ENCODE measurements at places on chromosomes 11 and 22.

DNA sequence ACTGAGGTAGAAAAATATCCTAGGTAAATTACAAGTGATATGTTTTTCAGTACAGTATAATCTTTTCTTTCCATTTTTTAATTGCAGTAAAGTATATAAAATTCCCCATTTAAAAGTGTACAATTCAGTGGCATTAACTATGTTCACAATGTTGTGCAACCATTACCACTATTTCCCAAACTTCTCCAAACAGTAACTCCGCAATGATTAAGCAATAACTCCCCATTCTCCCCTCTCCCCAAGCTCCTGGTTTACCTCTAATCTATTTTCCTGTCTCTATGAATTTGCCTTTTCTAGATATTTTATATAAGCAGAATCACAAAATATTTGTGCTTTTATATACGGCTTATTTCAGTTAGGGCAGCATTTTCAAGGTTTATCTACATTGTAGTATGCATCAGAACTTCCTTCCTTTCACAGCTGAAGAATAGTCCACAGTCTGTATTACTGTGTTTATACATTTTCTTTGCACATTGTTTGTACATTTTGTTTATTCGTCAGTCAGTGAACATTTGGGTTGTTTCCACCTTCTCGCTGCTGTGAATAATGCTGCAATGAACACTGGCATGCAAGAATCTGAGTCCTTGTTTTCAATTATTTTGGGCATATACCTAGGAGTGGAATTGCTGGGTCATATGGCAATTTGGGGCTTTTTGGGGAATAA, 110.7 kb downstream of the RPL27A start:
- DNase-seq, result peak; percentile 41

DNA sequence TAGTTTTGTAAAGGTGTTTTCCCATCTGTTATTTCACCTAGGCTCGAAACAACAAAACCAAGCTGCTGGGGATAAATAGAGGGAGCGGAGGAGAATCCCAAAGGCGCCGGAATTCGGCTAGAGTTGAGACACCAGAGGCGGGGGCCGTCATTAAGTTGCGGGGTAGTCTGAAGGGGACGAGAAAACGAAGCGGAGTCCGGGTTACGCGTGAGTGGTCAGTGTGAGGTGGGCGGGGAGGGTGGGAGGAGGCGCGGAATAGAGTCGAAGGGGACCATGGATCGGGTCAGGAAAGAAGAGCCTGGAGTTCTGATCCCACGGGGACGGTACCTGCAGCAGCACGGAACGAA, 361 bp downstream of the SRPRA start:
- DNase-seq, result no peak

DNA sequence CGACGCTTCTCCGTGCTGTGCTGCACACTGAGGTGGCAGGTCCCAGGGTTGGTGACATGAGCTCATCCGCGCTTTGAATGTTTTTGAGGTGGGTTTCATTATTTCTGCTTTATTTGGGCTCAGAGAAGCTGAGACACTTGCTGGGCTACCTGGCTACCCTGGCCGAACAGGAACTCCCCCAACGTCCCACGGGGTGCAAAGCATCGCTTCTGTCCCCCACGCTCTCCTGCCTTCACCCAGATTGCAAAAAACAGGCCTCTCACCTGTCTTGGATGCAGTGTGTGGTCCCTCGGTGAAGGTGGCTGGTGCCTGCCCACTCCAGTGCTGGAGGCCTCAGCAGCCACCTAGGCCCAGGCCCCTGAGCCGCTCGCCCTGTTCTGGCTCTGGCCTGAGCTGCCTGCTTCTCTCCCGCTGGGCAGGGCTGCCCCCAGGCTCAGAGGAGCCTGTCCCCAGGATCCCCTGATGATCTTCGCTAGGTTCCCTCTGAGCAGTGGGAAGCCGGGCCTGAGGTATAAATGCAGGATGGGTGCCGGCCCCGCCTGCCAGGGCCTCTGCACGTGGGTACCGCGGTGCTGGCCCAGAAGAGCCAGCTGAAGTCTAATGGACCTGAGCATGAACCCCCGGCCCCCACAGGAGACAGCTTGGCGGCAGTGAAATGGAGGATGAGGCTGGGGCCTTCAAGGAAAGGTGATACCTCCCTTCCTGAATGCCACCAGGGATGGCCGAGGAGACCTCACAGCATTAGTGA, 15.8 kb upstream of the MRGPRD start:
- no peak for DNase-seq

- DNase-seq, result no peak
Measured at GRCh38 chr22:43487311-43488030, 75.7 kb downstream of the MPPED1 start.

GRCh38 chr22:21959274-21960074, 6.8 kb upstream of the PPM1F start:
- no peak for DNase-seq

GRCh38 chr11:130675371-130675821, 227.0 kb downstream of the ADAMTS15 start:
- DNase-seq, result no peak

- no peak for DNase-seq
Measured at GRCh38 chr11:125398994-125399640, 96.9 kb downstream of the FEZ1 start.

DNA sequence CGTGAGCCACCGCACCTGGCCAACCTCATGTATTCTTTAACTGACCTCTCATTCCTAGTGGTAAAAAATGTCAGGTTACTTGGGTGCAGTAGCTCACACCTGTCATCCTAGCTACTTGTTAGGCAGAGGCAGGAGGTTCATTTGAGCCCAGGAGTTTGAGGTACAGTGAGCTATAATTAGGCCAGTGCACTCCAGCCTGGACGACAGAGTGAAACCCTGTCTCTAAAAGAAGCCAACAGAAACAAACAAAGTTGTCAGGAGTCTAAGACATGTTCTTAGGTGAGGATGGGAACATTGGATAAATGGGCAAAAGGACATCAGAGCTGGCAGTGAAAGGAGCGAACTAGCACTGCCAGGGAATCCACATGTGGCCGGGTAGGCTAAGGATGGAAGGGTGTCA, 18.1 kb downstream of the MADD start:
- no peak for DNase-seq

- peak; percentile 77 for DNase-seq
Measured at GRCh38 chr11:73177778-73178539, 35.8 kb upstream of the FCHSD2 start.

- peak; percentile 93 for DNase-seq
Measured at GRCh38 chr11:16791191-16791961, 52.9 kb downstream of the C11orf58 start.

DNA sequence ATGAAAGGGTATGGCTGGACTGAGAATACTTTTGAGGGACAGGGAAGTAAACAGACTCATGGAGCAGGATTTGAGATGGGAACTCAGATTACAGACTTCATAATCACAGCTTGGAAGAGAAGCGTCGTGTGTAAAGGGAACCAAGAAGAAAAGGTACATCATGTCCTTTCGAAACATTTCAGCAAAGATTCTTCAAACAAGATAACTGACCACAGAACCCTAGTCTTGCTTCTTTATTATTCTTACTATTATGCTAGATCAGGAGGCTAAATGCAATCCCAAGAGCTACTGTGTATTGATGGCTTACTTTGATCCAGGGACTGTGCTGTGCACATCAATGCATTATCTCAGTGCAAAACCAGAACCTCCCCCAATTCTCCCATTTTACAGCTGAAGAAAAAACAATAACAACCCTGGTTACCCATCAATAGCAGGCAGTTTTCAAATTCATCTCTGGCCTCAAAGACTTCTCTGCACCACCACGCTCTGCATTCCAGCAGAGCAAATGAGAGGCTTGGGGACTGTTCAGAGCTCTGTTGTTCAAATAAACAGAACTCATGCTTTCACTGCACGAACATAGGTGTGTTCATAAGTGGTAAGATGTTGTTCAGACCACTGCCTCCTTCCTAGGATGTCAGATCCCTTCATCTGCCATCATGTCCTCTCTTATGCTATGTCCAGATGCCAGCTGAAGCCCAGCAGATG, 104.8 kb upstream of the NAV2 start:
- DNase-seq, result no peak

GRCh38 chr22:17910561-17911311, 113.6 kb downstream of the MICAL3 start:
- peak; percentile 63 for DNase-seq

DNA sequence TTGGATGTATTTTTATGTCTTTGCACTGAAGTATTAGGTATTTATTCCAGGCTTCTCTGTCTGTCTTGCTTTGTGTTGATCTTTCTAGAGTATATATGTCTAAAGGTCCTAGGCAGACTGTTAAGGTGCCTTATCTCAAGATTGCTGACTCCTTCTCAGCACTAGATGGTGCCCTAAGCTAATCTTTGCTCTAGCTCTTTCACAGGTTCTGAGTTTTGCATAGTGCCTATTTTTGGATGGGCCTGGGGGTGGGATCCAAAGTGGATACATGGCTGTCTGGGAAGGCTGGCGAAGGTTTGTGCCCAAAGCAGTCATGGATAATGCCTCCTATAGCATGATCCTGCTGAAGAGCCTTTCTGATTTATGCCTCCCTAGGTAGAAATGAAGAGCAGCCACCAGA, 154.9 kb downstream of the TRPC6 start:
- DNase-seq, result no peak

GRCh38 chr11:1041471-1041870, 5.0 kb upstream of the MUC6 start:
- DNase-seq, result no peak

GRCh38 chr11:109036011-109036410, 371.1 kb downstream of the DDX10 start:
- DNase-seq, result no peak

- DNase-seq, result no peak
Measured at GRCh38 chr11:34790620-34791019, 125.6 kb downstream of the APIP start.

GRCh38 chr11:22851477-22851876, 8.8 kb downstream of the CCDC179 start:
- DNase-seq, result no peak

DNA sequence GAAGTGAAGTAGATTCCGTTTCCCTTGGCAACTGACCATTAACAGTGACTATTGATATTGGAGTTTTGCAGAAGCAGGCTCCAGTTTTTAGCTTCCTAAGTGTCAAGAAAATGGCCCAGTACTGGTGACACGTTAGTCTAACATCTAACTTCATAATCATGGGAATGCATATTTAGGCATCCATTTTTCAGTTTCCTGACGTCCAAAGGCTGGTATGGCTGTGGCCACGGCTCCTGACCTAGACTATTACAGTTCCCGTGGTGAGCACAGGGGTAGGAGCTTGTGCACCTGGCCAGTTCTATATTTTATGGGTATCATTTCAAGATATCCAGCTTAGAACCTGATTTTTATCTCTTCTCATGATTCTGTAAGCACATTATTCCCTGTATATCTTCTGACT, 323.8 kb downstream of the GUCY1A2 start:
- DNase-seq, result no peak

DNA sequence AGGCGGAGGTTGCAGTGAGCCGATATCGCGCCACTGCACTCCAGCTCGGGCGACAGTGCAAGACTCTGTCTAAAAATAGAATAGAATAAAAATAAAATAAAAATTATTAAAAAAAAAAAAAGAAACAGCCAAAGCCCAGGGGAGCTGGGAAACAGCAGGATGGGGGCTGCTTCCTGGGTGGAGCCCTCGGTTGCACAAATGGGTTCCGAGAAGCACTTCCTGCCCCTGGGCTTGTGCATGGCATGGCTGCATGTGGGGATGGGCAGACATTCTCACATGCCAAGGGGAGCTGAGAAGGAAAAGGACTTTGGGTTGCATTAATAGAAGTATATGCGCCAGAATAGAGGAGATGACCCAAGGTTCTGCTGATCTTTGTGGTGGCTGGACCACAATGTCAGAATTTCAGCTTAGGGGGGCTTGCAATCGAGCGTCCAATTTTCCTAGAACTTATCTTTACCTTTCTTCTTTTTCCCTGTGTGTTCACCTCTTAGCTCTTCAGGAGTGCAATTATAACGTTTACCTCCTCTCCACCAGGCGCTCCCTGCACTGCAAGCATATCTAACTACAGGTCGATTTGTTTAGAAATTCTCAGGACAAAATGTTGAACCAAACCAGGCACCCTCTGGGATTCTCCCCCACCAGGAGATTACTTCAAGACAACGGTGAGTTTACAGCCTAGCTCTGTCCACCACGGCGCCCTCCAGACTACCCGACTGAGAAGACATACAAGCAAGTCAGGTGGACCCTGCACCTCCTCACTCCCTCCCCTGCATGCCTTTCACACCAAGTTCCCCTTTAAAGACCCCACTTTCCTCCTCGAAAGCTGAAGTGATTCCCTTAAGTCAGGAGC, 53.2 kb downstream of the SHISAL1 start:
- no peak for DNase-seq

GRCh38 chr11:67045314-67045713, 11.3 kb upstream of the RHOD start:
- no peak for DNase-seq

DNA sequence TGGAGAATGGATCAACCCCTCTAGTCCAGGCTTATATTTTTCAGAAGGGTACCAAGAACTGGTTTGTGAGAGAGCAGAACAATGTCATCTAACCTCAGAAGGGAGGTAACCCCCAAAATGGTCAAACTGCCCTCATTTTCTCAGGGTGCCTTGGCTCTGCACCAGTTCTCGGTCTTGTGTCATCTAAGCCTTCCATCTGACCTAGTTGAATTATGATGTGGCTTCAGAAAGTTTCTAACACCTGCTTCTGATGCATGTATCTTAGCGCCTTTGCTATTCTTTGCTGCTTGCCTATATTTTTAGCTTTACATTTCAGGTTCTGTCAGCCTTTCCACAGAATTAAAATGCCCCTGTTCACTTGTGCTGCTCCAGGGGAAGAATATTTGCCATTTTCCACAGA, 91.7 kb upstream of the E2F8 start:
- DNase-seq, result no peak

DNA sequence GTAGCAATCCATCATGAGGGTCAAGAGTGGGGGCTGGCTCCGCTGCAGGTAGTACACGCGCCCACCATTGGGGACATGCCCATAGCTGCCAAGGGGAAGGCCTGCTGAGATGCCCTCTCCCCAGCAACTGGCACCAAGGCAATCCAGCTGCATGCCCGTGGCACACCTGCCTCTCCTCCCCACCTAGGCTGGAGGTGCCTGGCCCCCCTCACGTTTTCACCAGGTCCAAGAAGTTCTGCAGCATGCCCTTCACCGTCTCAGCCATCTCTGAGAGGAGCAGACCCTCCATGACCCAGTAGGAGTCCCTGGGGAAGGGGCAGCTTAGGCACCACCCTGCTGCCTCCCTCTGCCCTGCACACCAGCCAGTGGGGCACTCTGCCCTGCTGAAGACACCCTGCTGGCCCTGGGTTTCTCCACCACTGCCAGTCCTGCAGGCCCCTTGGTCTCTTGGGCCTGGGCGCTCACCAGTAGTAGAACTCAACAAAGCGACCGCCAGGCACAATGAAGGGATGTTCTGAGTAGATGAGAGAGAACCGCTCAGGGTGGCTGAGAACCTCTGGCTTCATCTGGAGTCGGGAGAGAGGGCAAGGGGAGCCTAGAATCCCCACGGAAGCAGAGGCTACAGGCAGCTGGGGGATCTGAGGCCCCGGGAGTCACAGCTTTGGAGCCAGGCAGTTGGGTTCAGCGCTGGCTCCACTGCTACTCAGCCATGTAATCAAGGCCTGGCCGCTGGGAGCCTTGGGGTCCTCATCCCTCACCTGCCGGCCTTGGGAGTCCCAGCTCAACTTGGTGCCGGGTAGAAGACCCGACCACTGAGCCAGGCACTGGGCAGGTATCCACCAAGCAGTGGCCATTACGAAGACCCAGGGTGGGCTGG, 17.8 kb downstream of the TREH start:
- no peak for DNase-seq
